ENCODE measurements at places on chromosomes 2 and 18.

DNA sequence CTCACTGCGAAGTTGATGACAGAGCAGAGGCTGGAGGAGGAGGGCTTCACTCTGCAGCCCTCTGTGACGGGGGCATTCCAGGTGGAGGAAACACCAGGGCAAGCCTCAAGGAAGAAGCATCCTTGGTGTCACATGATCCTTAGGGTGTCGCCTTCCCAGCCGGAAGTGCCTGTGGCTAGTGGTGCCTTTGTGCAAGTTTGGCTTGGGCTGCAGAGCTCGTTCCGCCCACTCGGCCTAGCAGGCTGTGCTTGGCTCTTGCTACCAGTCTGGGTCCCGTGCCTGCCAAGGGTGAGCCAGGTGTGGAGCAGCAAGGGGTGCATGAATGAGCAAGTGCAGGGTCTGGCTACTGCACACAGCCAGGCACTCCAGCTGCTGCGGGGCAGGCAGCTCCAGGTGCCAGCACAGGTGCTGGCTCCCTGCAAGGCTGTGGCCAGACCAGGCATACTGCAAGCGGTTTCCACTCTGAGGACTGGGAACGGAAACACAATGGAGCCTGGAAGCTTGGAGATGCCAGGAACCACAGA is 325.3 kb upstream of the SMIM21 start:
- DNase-seq = no peak

GRCh38 chr2:120526997-120527945 is 181.3 kb downstream of the INHBB start:
- peak; percentile 36 for DNase-seq

DNA sequence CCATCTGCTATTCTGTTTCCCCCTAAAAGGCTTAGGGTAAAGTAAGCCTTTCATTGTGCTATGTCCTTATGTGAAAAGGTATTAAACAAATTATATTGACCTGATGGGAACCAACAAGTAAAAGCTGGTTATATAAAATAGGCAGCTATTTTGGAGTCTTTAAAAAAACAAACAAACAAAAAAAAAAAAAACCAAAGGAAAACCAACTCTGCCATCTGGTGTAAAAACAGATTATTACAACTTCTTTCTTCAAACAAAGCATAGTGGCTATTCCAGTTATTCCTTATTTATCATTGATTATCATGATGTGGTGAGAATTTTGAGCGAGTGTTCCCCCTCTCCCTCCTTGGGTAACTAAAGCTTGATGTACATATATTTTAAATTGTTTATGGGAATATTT is 122.3 kb upstream of the FHL2 start:
- peak; percentile 40 for DNase-seq

GRCh38 chr2:152609154-152609553 is 108.1 kb downstream of the PRPF40A start:
- DNase-seq = no peak

- DNase-seq = peak; percentile 23
Measured at GRCh38 chr2:214810671-214811070, 1.2 kb upstream of the BARD1 start.

DNA sequence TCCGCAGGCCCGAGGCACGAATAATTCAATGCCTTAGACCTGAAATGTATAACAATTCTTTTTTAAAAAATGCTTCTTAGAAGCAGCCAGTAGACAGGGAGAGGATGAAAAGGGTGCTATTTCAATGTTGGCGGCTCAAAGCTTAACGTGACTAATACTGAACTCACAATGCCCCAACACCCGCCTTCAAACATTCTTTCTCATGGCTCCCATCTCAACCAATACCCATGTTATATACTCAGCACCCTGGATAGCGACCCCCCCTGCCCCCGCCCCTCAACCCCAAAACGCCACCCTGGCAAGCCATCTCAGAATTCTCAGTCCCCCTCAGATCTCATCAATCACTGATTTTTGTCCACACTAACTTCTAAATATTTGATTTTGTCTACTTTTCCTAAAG is 4.4 kb downstream of the FBXO41 start:
- DNase-seq = peak; percentile 27

- DNase-seq = no peak
Measured at GRCh38 chr2:200050921-200051610, 95.7 kb downstream of the MAIP1 start.

DNA sequence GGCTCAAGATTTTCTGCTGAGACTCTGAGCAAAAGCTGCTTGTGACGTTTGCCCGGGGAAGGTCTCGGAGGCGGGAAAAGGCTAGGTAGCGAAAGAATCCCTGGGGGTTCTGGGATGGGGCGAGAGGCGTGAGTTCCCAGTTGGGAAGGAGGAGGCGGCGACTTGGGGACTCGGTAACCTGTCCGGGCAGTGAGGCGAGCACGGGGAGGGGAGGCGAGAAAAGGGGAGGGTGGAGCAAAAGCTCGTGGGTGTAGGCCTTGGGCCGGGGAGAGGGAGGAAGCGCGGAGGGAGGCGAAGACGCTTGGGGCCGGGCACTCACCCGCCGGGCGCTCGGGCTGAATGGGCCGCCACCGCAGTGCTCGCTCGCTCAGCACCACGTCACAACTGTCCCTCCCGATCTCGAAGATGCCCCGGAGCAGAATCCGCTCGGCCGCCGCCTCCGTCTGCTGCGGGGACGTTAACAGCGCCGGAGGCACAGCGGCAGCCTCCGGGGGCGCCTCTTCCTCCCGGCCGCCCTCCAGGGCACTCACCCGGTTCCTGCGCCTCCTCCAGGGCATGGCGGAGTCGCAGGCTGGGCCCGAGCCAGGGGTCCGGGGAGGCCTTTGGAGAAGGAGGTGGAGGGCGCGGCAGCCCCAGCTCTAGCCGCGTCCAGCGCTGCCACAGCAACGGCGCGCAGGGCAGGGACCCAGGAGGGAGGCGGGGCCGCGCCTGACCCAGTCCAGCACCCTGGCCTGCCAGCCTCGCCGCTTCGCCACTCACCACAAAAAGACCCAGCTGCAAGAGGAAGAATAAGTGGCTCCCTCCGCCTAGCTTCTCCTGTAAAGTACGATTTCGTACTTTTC is at the start of gene CERKL:
CERKL (minus strand) TSS at position 656 of the 842 bp plus-strand sequence; CDS start at position 557, 99 bp downstream.
- DNase-seq = peak; percentile 31

GRCh38 chr2:64751286-64752260 is 97.9 kb upstream of the SERTAD2 start:
- peak; percentile 93 for DNase-seq

GRCh38 chr2:171323971-171324528 is 109.7 kb downstream of the METTL8 start:
- DNase-seq = no peak

DNA sequence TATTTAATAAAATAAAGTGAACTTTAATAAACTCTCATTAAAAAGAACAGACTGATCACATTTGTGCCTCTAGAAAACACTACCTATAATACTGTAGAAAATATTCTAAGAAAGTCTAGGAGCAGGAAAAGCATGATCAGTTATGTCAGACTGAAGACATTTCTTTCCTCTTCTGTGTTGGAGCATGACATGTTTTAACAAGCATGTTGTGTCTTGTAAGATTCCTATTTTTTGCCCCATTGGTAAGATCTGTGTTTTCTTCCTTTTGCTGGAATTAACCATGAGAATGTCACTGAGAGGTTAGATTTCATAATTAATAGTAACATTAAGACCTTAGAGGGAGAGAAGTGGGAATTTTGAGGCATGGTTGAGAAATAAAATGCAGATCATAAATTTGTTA is 27.7 kb downstream of the LAMA3 start:
- peak; percentile 89 for DNase-seq

- no peak for DNase-seq
Measured at GRCh38 chr2:239047861-239048260, 200.0 kb downstream of the TWIST2 start.

DNA sequence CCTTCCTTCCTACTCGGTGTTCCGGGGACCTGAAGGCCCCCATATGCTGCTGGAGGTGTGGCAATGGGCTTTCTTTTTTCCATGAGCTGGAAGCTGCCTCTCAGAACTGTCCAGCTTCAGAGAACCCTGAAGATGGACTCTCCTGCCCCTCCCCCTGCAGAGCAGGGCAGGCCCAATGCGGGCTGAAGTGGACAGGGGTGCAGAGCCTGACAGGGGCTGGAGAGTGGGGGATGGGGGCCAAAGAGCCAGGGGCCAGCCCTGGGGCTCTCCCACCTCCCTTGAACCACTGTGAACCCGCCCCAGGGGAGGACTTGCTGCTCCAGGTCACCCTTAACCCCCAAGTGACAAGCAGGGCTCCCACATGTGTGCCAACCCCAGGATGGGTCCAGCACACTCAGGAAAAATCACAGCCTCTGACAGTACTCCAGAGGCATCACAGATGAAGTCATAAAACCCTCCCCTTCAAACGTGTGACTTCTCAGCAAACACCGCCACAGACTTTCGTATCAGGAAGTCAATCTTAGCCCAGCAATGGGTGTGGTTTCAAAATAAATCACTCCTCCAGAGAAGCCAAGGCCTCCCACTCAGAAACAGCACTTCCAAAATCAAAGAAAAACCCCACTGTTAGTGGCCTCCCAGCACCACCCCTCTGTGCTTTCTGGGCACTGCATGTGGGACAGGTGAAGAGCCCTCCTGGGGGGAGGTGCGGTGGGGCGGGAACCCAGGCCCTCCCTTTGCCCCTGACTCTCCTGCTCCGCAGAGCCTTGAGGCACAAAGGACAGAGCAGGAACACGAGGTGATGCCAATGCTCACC is 135.8 kb downstream of the HDAC4 start:
- DNase-seq = peak; percentile 76

- DNase-seq = no peak
Measured at GRCh38 chr2:7070483-7070882, 153.3 kb downstream of the RNF144A start.

DNA sequence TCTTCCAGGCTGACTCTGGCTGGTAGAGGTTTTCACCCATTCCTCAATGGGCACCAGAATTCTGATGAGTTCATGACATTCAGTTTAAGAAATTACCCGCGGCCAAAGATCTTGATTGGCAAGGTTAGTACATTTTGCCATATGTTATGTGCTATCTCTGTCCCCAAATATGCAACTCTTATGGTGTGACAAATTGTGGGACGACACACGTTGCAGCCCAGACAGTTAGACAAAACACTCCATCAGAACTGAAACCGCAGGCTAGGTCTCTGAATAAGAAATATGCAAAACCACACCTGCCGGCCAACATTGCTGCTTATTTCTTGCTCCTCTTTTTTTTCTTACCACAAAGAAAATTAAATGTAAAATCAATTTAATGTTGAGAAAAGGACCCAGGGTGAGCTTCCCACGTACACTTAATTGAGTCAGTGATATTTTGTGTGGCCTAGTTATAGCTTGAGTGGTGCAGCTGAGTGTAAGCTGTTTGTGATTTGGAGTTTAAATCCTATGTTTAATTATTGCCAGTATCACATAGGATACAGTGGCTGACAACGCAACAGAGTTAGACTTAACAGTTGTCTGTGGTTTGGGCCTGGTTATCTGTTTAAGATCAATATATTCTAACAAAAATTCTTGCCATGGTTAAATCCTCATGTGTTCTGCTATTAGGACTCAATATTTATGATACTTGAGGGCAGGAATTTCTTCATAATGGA is 35.7 kb upstream of the LTBP1 start:
- no peak for DNase-seq

- no peak for DNase-seq
Measured at GRCh38 chr2:9280224-9280623, 73.6 kb downstream of the ASAP2 start.

DNA sequence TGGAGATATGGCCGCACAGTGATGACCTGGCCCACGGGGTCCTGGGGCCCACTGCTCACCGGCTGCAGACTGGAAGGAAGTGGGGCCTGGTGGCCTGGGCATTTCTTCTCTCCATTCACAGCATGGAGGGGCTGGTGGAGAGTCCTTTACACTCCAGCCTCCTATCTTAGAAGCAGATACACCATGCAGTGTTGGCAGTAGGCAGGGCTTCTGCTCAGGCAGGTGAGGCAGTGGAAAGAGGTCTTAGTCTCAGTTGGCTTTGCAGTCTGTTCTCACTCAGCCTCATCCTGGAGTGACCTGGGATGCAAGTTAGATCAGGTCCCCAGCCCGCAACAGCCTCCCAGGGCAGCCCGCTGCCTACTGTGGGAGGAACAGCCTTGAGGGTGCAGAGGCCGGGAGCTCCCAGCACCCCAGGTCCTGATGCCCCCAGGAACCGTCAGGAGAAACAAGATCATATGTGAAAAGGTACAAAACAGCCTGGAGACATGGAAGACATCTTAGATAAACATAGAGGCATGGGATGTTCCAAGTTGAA is 45.8 kb upstream of the OTOS start:
- no peak for DNase-seq

GRCh38 chr18:45488645-45489044 is 126.6 kb upstream of the SLC14A2 start:
- DNase-seq = no peak

DNA sequence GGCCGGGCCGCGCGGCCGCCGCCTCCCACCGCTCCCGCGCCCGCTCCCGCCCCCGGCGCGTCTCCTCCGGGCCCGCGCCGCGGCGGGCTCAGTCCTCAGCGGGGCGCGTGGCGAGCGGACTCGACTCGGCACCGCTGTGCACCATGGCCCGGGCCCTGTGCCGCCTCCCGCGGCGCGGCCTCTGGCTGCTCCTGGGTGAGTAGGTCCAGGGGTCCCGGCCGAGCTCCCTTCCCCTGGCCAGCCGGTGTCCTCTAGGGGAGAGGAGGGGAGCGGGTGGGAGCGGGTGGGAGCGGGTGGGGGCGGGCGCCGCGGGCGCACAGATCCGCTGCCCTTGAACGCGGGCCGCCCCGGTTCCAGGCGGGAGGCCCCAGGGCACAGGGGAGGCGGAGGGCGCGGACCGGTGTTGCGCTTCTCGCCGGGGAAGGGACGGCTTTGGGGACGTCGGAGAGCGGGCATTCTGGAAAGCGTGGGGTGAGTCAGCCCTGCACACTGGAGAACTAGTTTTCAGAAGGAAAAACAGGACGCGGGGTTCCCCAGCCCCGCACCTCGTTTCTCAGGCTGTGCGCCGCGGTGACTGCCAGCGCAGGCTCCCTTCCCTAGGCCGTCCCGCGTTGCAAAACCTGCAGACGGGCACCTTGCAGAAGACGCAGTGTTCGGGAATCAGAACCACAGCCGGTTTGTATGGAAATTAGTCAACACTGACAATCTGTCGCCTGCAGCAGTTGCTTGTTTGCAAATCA is at the start of gene RAMP1:
RAMP1 (plus strand) TSS at position 91 of the 740 bp plus-strand sequence; CDS start at position 144, 53 bp downstream.
- peak; percentile 79 for DNase-seq

GRCh38 chr18:57084331-57085271 is 62.3 kb upstream of the BOD1L2 start:
- DNase-seq = no peak

GRCh38 chr2:108330979-108331378 is 42.3 kb downstream of the SULT1C2 start:
- no peak for DNase-seq

- DNase-seq = peak; percentile 75
Measured at GRCh38 chr2:86396291-86396785, 44.8 kb upstream of the KDM3A start.

DNA sequence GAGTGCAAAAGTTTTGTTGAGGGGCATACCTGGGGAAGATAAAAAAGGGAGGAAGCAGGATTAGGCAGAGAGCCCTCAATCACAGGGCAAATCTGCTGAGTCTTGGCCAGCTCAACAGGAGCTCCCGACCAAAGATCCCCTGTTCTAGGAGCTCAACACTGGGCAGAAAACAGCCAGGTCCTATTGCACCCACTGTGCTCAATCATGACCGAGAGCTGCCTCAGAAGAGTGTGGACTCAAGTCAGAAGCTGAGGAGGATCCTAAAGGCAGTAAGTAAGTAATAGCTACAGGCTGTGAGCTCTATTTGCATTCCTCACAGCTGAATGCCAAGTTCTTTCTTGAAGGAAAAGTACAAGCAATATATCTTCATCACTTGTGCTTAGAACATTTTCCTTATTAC is 334.4 kb upstream of the NRP2 start:
- DNase-seq = no peak
